ENCODE measurements at places on chromosomes 1 and 21.
A peak's percentile ranks its signal among the peaks of the same experiment; 100 is the strongest.

- DNase-seq = no peak
Measured at GRCh38 chr1:47870946-47871676, 126.1 kb downstream of the TRABD2B start.

DNA sequence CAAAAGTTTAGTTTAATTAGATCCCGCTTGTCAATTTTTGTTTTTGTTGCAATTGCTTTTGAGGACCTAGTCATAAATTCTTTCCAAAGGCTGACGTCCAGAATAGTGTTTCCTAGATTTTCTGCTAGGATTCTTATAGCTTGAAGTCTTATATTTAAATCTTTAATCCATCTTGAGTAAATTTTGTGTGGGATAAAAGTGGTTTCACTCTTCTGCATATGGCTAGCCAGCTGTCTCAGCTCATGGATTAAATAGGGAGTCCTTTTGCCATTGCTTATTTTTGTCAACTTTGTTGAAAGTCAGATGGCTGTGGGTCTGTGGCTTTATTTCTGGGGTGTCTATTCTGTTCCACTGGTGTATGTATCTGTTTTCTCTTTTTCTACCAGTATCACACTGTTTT, 801.3 kb upstream of the ADGRL4 start:
- DNase-seq = no peak

GRCh38 chr1:157286646-157287420, 148.6 kb upstream of the ETV3 start:
- DNase-seq = no peak

- peak; percentile 51 for DNase-seq
Measured at GRCh38 chr1:10635085-10635896, 160.5 kb downstream of the PEX14 start.

GRCh38 chr1:47175227-47175934, 14.5 kb downstream of the PDZK1IP1 start:
- peak; percentile 64 for DNase-seq

GRCh38 chr1:91791103-91791502, 94.8 kb downstream of the TGFBR3 start:
- DNase-seq = no peak

GRCh38 chr1:90716552-90717355, at the start of gene BARHL2:
Gene BARHL2 (minus strand): TSS chr1:90717302. CDS start chr1:90717195, 107 bp downstream.
- DNase-seq = no peak

- peak; percentile 32 for DNase-seq
Measured at GRCh38 chr1:155219592-155220031, 11.1 kb downstream of the MTX1 start.

- no peak for DNase-seq
Measured at GRCh38 chr21:42393443-42393950, 2.4 kb downstream of the TMPRSS3 start.

DNA sequence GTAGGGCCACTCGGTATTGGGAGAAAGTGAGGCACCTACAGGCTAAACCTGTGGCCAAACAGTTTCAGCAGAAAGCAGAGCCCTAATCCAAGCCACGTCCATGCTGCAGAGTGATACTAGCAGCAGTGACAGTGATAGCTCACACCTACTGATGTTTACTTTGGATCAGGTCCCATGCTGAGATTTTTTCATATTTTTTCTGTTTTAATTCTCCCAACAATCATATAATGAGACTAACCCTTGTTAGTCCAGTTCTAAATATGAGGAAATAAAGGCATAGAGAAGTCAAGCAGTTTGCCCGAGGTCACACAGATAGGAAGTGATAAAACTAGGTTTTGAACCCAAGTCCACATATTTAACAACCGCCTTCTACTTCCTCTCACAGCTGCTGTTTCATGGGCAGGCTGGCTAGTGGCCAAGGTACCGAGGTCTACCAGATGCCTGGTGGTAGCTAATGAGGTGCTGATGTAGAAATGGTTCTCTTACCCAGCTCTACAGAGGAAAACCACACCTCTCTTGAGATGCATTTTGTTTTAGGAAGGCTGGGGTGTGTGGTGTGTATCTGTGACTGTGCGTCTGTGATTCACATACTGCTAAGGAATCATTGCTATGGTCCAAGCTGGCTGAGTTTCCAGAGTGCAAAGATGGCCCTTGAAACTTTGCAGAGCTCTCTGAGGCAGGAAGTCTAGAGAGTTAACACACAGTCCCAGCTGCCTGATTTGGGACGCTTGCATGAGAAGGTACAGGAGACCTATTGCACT, 80.3 kb upstream of the ARTN start:
- DNase-seq = peak; percentile 80

DNA sequence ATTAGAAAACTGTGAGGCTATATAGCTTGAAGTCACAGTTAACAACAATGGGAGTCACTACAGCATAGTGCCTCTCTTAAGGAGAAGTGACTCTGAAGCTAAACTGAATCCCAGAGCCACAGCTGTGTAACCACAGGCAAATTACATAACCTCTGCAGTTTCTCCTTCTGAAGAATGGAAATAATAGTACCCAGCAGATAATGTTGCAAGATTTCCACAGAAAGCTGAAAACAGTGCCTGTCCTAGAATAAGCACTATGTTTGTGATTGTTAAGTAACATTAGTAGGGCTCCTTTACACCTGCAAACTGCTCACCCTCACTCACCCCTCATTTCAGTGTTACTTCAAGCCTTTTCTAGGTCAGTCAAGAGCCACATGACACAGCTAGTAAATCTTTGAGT, 886.7 kb downstream of the PLA2G4A start:
- DNase-seq = no peak

- no peak for DNase-seq
Measured at GRCh38 chr1:29227511-29227910, 3.2 kb downstream of the MECR start.

GRCh38 chr1:39737546-39738169, 1.0 kb upstream of the PPIE start:
- peak; percentile 84 for DNase-seq

- peak; percentile 66 for DNase-seq
Measured at GRCh38 chr1:58358346-58358745, 188.2 kb downstream of the OMA1 start.
